NCI-H526 (cell line): ENCODE measurements at places on chromosomes 11 and 22.

- DNase-seq: no peak
These were observed 88.2 kb upstream of the SEPTIN5 start for GRCh38 chr22:19626042-19626587.

DNA sequence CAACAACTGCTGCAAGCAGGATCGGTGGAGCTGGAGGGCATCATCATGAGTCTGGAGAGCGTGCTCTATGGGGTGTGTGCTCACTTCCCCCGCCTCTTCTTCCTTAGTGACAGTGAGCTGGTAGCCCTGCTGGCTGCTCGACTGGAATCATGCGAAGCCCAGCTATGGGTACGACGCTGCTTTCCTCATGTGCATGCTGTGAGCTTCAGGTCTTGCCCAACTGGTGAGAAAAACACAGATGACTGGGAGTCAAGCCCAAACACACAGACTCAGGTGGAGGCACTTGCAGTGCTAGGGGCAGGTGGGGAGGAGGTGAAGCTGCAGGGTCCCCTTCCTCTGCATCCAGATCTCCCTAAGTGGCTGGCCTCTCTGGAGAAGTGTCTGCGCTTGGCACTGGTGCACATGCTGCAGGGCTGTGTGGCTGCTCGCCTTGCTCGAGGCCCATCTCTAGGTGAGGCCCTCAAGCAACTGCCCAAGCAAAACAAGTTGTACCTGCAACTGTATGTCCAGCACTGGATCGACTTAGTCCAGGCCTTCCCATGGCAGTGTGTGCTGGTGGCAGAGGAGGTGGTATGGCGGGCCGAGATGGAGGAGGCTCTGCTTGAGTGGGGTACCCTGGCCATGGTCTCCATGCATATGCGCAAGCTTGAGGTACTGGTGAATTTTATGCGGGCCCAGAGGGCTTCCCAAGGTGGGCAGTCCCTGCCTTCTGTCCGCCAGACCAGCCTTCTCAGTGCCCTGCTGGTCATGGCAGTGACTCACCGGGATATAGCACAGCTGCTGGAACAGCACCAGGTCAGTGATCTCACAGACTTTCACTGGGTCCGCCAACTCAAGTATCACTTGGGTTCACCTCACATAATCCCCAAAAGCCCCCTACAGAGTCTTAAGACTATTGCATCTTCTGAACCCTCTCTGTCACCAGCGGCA is 48.1 kb downstream of the DNHD1 start:
- no peak for DNase-seq

DNA sequence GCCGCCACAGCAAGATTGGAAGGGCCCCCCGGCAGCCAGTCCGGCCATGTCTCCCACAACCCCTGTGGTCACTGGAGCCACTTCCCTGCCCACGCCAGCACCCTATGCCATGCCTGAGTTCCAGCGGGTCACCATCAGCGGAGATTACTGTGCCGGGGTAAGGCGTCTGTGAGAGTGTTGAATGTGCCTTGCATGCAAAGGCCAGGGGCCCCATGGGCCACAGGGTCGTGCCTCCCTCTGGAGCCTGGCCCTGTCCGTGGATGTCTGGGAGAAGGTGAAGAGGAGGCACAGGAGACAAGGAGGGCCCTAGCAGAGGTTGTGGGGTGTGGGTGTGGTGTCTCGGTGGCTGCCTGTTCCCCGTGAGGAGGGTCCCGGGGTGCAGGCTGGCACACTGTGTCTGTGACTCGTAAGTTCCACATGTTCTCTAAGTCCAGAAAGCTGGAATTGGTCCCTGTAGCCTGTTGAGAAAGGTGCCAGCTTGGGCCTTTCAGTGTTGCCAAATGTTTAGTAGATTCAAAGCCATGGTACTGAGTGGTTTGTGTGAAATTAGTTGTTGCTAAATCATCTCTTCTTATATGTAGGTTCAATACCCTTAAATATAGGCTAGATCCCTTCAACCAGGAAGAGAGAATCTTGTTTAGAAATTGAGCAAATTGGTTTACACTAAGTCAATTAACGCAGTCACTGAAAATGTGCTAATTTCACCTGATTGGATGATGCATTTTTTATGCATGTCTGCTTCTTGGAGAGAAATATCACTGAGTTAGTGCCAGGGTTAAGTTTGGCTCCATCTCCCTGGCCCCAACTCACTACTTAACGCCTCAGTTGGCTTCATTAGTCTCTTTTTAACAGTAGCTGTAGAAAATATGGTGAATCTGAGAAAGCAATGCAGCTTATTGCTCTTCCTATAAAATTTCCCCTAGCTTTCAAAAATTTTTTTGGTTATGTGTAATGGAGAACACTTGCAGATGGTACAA is 23.8 kb downstream of the AMPD3 start:
- DNase-seq: no peak

- DNase-seq: no peak
These were observed 94.1 kb upstream of the NNMT start for GRCh38 chr11:114202011-114202609.

- no peak for DNase-seq
These were observed 39.7 kb downstream of the DEUP1 start for GRCh38 chr11:93370260-93370659.

GRCh38 chr11:66676931-66677598 is 622 bp downstream of the RBM4B start:
- peak; percentile 37 for DNase-seq

DNA sequence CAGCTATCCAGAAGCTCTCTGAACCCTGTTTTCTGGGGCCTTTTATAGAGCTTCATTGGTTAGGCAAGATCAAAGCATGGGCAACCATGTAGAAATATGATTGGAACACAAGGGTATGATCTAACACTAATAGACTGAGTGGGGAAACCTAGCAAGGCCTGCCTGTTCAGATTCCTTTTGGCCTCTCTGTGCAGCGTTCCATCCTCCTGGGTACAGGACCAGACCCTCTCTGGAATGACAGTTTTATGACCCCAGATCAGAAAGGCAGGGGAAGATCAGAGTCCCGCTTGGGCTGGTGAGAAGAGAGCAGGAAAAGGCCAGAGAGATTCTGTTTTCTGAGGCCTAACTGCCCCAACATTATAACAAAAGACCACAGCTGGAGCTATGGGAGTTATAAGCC is 36.7 kb upstream of the VWA5A start:
- no peak for DNase-seq

DNA sequence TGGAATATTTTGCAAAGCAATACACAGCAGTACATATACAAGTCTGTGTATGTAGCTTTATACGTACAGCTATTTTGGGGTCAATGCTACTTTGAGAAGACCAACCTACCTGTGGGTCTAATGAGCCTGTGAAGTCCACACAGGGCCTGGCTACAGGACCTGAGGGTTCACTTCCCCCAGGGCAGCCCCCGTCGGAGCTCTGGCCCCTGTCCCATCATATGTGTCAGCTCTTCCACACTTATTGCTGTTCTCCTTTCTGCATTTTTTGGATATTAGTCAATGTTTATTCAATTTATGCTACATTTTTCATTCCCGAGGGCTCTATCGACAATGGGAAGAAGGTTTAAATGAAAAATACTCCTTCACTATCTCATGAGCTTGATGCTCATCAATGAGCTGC is 1473.6 kb downstream of the BRD1 start:
- DNase-seq: no peak

DNA sequence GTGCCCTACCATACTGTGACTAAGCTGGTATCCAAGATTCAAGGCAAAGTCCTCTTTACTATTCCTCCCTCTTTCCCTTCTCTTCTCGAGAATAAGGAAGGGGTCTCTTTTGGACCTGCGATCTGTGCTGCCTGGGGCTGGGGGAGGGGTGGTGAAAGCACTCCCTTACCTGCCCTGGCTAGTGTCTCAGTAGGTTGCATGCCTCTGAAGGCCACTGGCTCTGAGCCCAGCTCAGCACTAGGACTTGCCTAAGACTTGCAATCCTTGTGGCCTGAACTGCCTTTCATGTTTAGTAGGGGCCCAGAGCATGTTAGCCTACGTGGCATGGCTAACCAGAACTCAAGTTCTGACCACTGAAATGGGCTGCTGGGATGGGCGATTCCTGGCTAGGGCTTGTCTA is 13.0 kb upstream of the REXO2 start:
- DNase-seq: no peak

GRCh38 chr11:131483453-131483852 is 113.0 kb downstream of the NTM start:
- no peak for DNase-seq

DNA sequence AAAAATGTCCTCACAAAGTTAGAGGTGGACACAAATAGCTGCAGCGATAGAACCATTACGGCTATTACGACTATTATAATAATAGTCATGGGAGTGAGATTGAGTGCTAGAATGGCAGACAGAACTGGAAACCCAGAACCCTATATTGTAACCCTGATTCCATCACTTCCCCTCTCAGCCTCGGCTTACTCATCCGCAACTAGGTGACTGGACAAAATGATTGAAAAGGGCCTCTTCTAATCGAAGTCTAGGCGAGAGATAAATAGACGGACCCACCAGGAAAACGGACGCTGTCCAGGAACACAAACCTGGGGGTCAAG is 629 bp downstream of the PSMA1 start:
- peak; percentile 43 for DNase-seq

DNA sequence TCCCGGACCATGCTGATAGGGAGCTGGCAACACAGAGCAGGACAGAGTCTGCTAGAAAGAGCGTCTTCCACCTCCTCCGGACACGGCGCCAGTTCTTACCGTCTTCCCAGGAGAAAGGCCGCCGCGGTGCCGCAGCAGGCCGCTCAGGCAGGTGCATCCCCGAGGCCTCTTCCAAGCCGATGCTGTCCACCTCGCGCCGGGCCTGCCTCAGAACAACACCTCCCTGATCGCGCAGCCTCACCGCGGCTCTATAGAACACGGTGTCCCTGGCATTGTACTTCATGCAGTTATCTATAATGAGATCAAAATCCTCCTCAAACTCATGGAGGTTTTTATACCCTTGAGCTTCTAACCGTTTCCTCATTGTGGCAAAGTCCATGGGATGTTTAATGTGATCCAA is 30.0 kb downstream of the BRD1 start:
- no peak for DNase-seq

GRCh38 chr11:36121054-36121453 is 168.2 kb downstream of the COMMD9 start:
- no peak for DNase-seq

DNA sequence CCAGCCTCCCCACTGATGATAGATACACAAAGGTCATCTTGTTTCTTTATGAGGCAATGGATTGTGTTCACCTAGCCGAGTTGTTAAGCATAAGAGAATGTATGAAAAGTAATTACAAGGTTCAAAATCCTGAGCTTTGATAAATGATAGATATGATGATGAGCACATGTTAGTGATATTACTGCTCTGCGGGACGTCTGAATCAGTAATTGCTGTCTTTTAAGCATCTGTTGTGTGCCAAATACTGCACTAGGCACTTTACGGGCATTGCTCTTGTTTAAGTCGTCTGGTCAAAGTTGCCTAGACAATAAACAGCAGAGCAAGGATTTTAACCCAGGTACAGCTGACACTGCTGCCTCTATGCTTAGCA is 559 bp upstream of the RNF141 start:
- DNase-seq: no peak

DNA sequence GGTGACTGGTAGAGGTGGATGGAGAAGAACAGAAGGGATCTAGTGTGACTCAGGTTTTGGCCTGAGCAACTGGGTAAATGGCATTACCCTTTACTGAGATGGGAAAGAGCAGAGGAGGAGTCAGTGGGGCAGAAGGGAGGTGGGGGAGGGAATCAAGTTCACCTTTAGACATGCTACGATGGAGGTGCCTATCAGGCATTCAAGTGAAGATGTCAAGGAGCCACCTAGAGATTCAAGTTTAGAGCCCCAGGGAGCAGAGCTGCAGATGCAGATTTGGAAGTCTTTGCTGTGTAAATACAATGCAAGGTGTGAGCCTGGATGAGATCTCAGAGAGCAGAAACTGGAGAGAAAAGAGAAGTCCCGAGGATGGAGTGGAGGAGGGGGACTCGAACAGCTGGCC is 979 bp upstream of the MOGAT2 start:
- DNase-seq: no peak

DNA sequence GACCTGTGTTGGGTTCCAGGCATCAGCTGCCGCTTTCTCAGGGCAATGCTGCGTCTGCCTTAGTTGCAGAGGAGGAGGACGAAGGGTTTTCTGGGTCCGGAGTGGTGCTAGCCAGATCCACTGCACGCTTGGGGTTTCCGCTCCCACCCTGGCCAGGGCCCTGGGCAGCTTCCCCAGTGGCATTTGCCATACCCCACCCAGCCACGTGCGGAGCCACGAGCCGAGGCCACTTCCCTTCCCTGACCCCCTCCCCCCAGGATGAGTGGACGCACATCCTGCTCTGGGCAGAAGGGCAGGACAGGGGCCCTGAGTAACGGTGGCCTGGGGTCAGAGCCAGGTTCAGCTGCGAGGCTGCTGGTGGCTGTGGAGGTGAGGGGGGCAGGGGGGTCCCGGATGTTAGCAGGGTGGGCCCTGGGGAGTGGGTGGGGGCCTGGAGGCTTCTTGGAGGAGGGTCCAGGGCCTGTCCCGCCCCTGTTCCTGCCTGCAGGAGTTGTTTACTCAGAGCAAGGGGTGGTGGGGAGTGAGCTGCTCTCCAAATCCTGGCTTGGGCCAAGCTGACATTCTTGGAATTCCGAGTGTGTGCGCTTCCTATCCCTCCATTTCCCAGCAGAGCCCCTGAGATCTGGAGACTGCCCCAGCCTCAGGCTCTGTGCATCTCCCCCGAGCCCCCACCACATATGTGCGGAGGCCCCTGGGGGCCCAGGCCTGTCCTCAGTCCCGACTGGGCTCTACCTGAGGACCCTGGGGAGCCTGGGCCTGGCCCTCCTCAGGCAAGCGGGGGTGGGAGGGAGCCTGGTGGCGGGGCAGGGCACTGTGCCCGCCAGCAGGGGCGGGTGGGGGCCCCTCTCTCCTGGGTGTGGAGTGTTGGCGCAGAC is 1.4 kb downstream of the TSPAN4 start:
- no peak for DNase-seq

DNA sequence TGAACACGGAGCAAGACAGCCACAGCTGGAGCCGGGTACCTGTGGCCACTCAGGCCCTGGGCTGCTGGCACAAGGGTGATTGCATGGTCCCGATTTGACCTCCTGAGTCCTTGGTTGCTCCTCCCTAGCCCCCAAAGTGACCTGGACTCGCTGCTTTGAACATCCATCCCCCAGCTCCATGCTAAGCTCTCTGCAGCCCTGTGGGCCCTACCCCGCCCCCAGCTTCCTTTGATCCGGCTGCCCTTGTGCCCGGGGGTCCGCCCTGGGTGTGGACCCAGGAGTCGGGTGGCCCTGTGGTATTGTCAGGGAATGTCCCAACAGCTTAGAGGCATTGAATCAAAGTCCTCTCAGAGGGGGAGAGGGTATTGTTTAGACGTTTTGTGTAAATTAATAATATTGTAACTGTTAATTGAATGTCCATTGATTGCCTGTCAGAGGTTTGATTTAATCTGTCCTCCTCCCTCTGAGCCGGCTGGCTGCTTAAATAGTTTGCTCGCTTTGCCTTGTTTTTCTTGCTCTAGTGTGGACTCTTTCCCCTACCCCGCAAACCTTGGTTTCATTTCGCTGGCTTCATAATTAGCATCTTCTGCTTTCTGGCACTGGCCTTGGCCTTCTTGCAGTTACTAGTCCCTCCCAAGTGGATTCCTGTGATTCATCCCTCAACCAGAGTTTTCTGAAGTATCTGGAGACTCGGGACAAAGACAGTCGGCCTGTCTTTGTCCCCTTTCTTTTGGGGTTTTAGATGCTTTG is 20.7 kb downstream of the GRIK4 start:
- DNase-seq: no peak

- DNase-seq: no peak
These were observed 82.9 kb downstream of the MAML2 start for GRCh38 chr11:96260067-96260511.

GRCh38 chr11:111913031-111913861 is 712 bp downstream of the HSPB2 start:
- no peak for DNase-seq

- no peak for DNase-seq
These were observed 101.1 kb upstream of the RTL6 start for GRCh38 chr22:44599084-44599483.
